ENCODE measurements at places on chromosomes 12 and 14. TPM values are rescaled to one million over a fixed set of nuclear protein-coding genes. Genes with fewer than 3 reads are reported as not detected.
A peak's percentile ranks its signal among the peaks of the same experiment; 100 is the strongest.

DNA sequence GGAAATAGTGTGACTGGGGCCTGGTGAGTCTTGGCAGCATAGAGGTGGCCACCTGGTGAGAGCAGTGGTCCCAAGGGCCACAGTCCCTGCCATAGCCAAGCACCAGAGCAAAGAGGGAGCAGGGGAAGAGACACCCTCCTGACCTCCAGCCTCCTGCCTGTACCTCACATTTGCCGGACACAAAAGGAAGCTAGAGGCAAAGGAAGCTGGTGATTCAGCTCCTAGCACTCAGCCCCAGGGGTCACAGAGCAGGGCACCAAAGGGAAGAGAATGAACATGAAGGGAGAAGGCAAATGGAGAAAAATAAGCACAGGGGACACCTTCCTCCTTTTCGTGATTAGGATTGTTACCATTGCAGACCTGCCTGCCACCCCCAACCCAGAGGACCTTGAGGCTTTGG is 216.8 kb downstream of the ZFP36L1 start:
- DNase-seq, result no peak

GRCh38 chr14:35628989-35629388 is 95.0 kb downstream of the INSM2 start:
- no peak for DNase-seq

DNA sequence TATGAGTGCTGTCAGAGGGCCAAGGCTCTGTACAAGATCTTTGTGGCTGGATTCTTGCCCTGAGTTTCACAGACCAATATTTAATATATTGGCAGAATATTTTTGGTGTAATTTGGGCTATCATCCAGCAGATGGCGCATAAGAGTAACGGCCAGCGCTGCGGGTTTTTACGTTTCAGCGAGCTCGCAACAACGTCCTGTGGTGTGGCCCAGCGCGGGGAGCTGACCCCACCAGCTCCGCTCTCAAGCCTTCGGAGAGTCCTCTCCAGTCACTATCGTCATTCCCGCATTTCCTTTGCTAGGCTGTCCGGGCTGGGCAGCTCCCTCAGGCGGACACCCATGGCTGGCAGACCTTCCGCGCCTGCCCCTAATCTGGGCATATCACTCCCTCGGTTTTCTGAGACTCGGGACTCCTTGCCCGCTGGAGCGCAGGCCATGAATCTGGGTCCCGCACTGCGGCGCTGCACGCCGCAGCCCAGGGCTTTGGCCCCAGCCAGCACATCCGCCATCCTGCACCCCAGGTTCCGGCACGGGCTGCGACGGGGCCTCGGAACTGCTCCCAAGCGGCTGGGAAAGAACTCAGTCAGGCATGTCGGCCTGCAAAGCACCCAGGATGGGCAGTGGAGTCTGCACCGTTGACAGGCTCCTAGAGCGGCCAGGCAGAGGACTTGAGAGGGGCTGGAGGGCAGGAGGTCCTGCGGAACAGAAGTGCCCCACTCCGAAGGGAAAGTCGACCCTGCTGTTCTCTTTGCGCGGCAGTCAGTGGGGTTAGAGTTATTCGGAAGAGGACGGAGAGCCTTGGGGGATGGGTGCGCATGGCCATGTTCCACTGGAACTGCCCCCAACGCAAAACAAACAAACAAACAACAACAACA is 18.4 kb downstream of the OLR1 start:
- peak; percentile 22 for DNase-seq

DNA sequence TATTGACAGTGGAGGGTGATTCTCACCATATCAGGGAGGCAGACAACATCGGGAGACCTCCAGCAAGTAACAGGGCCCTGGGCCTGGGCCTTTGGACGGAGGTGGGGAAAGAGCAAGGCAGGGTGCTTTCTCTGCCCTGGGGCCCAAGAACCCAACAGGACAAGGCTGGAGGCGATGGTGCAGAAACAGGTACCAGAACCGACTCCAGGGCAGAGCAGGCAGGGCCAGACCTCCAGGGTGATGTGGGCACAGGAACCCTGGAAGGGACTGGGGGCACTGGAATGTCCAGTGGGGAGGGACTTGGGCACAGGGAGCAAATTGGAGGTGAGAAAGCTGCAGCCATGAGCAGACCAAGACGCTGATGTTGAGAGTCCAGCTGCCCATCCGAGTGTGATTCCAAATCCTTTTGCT is 44.4 kb downstream of the PRMT8 start:
- DNase-seq, result no peak

- no peak for DNase-seq
Observed at GRCh38 chr12:114344831-114345230, 61.1 kb downstream of the TBX5 start.

DNA sequence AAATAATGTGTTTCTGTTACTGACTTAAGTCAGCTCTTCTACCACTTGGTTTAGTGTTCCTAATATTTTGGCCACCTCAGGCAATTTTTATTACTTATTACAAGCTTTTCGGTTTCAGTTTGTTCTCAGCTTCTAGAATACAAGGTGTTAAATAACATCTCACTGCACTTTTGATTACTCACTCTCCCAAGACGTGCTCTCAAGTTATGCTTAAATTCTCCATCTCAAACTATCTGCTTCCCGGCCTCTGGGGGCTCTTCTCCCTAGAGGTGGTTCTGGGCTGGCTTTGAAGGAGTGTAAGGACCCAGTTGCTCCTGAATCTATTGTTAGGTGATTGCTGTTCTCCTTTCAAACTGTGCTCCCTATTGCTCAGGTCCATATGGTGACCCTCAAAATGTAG is 193.9 kb upstream of the DDHD1 start:
- no peak for DNase-seq

- no peak for DNase-seq
Observed at GRCh38 chr14:49058511-49058910, 527.7 kb downstream of the RPS29 start.

GRCh38 chr12:46136249-46136648 is 132.6 kb downstream of the SLC38A1 start:
- DNase-seq, result no peak

DNA sequence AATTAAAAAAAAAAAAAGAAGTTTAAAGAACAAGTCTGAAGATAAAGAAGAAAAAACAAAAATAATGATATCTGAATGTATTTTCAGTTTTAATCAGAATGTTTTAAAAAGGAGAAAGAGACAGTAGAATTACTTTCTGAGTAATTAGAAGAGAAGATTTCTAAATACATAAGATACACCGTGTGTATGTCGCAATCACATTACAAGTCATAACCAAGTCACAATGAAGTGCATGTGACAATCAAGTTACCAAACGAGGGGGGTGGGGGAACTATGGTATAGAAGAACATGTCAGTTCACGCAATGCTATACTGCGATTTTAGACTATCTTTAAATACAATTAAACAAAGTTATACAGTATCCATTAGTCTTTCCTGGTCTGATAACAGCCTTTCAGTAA is 1464.1 kb upstream of the FLRT2 start:
- DNase-seq, result no peak

- DNase-seq, result no peak
Observed at GRCh38 chr12:82959821-82960220, 273.1 kb downstream of the TMTC2 start.

GRCh38 chr14:58736606-58737005 is 98.8 kb downstream of the DACT1 start:
- DNase-seq, result no peak

GRCh38 chr14:99247101-99247729 is 24.8 kb downstream of the BCL11B start:
- DNase-seq, result no peak

- no peak for DNase-seq
Observed at GRCh38 chr12:5138845-5139244, 95.2 kb downstream of the KCNA5 start.

DNA sequence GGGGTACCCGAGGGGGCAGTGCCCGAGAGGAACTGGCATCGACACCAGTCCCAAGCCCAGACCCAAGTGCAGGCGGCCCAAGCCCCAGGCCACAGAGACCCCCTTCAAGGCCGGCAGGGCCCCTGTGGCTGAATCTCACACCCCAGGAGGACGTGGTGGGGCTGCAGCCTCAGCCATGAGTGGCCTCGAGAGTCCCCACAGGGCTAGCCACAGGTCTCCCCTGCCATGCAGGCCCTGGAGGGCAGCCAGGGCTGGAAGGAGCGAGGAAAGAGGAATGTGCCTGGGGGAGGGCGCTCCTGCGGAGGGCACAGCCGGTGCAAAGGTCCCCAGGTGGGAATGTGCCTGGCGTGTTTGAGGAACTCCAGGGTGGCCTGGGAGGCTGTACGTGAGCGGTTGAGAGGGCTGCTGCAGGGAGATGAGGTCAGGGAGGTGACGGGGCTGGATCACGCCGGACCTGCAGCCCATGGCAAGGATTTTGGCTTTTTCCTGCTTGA is 86.1 kb downstream of the NCOR2 start:
- no peak for DNase-seq

DNA sequence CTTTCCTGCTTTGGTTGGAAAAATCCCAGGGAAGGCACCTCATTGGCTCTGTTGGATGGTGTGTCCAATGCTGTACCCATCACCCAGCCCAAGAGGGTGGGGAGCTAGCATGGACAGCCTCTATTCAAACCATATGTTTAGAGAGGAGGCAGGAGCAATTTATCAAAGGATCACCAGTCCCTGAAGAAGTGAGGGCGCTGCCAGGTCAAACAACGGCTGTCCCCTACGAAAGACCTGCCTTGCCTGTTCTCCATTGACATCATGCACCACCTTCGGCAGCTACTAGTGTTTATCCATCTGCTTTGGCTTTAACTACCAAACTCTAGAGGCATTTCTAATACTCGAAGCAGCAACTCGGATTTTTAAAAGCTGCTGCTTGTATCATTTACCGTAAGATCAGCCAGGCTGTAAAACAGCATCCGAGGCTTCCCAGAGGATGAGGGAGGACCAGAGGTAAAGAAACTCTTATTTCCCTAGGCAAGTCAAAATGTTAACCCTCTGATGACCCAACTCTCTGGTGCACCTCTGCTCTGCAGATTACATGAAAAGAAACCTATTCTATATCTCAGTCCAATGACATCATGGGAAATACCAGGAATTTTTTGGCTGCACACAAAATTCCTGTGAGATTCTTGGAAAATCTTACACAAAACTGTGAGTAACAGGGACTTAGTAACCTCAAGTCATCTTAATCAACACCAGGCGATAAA is 720.9 kb upstream of the TBX3 start:
- DNase-seq, result peak; percentile 41

DNA sequence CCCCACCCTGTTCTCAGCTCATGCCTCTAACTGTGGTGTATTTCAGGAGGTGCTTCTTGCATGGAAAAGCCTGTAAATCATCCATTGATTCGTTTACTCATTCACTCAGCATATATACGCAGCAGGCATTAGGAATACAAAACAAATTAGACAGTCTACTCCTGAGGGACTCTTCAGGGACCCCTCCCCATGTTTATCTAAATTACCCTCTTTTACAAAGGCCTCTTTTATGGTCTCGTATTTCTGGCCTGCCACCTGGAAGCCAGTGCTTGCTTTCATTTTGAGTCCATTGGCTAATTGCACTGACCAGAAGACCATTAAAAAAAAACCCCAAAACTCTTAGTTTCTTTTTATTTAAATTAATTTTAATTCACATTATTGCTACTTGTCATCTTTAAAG is 134.4 kb downstream of the DACT1 start:
- DNase-seq, result no peak

DNA sequence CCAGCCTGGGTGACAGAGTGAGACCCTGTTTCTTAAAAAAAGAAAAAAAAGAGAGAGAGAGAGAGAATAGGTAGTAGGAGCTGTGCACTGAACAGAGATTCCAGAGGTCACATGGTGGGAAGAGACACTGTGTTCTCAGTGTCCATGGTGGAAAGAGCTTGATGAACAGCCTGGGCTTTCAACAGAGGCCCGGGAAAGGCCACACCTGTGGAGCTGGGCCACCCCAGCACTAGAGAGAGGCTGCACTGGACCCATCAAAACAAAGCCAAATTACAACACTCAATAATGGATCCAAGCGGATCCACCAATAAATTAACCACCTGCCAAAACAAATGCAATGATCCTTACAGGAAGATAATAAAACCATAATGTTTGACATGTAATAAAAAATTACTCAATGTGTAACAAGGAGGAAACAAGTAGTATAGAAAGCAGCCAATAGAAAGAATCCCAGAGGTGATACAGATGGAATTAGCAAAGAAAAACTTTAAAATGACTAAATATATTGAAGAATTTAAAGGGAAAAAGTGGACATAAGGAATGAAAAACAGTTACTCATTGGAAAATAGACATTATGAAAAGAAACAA is 44.8 kb upstream of the BCL2L14 start:
- no peak for DNase-seq

DNA sequence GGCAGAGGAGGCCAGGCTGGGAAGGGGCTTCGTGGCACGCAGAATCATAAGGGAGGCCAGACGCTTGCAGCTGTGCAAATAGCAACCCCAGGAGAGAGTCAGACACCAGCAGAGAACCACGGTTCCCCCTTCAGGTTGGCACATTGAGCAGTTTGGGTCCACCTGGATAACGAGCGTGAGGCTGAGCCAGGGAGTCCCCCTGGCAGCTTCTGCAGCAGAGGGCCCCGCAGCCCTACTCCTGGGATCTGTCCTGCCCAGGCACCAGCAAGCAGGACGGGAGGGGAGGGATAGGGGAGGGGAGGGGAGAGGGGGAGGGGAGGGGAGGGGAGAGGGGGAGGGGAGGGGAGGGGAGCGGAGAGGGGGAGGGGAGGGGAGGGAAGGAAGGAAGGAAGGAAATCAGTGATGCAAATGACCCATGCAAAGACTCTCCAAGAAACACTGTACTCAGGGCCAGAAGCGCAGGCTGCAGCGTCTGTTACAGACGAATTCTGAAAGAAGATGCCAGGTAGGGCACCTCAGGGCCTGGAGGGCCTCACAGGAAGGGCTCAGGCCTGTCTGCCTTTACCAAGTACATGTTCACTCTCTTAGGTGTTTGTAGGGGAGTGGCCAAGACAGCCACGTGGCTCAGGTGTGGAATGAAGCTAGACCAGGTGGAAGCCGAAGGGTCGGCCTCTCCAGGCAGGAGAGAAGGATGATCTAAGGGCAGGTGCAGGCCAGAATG is 32.3 kb upstream of the MMP17 start:
- no peak for DNase-seq

- DNase-seq, result no peak
Observed at GRCh38 chr12:112131686-112132085, 6.3 kb downstream of the TRAFD1 start.

- DNase-seq, result no peak
Observed at GRCh38 chr12:85152311-85152729, 116.2 kb downstream of the LRRIQ1 start.

OLR1 gene
- total RNA-seq, result not detected

HOXC12 gene
- not detected for total RNA-seq

PMCH gene
- 0.66 TPM for total RNA-seq

TAS2R14 gene
- total RNA-seq, result 0.92 TPM

SLCO1B1 gene
- not detected for total RNA-seq

SERPINA4 gene
- total RNA-seq, result not detected

RAPGEF3 gene
- total RNA-seq, result 35.8 TPM

SELPLG gene
- total RNA-seq, result 0.07 TPM

All from pulmonary artery endothelial cell (primary cell).